ENCODE measurements at places on chromosomes 3 and 15. TPM values are rescaled to one million over a fixed set of nuclear protein-coding genes. Genes with fewer than 3 reads are reported as not detected.

The SAMMSON gene
- total RNA-seq = not detected

The WDR72 gene
- total RNA-seq = not detected

The RTP3 gene
- total RNA-seq = not detected

The TRIM42 gene
- not detected for total RNA-seq

The TF gene
- 0.12 TPM for total RNA-seq

The EPHA6 gene
- total RNA-seq = 0.66 TPM

The EHHADH gene
- total RNA-seq = 3.2 TPM

DNA sequence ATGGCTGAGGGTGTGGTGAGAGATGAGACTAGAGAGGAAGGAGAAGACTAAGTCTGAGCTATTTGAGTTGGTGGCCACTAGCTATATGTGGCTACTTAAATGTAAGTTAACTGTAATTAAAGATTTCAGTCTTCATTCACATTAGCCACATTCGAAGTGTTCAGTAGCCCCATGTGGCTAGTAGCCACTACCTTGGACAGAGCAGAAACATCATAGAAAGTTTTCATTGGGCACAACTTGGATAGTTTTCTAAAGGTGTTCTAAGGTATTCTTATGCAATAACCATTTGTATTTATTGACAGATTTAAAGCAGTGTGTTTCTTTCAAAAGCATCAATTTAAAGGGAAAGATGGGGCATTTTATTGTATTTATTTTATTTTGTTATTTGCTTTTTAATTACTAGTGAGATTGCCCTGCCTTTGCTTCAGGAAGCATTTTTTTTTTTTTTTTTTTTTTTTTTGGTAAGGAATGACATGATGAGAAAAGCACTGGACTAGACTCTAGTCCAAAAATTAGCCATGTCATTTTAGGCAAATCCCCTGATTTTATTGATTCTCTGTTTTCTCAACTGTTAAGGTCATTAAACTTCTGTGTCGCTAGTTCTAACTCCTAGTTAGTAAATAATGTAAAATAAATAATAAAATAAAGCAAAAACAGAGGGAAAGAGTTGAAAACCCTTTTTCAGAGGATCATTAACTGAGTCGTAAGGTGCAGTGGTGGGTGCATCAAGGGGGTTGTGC, 153.0 kb upstream of the ROBO2 start:
- H3K36me3 ChIP-seq = no peaks in the 10 kb centered on the region
- H3K4me3 ChIP-seq = no peak overlapping the region
- DNase-seq = no peak
- no peaks in the 10 kb centered on the region for H3K4me1 ChIP-seq
- H3K27me3 ChIP-seq = peaks cover 65% of the 10 kb centered on the region
- H3K27ac ChIP-seq = no peak overlapping the region

- H3K4me3 ChIP-seq = no peak overlapping the region
- peaks cover 6% of the 10 kb centered on the region for H3K4me1 ChIP-seq
- peak overlapping the region; percentile 70 for H3K27ac ChIP-seq
- H3K27me3 ChIP-seq = no peaks in the 10 kb centered on the region
Measured at GRCh38 chr3:100386437-100387074, 14.3 kb downstream of the TOMM70 start.

DNA sequence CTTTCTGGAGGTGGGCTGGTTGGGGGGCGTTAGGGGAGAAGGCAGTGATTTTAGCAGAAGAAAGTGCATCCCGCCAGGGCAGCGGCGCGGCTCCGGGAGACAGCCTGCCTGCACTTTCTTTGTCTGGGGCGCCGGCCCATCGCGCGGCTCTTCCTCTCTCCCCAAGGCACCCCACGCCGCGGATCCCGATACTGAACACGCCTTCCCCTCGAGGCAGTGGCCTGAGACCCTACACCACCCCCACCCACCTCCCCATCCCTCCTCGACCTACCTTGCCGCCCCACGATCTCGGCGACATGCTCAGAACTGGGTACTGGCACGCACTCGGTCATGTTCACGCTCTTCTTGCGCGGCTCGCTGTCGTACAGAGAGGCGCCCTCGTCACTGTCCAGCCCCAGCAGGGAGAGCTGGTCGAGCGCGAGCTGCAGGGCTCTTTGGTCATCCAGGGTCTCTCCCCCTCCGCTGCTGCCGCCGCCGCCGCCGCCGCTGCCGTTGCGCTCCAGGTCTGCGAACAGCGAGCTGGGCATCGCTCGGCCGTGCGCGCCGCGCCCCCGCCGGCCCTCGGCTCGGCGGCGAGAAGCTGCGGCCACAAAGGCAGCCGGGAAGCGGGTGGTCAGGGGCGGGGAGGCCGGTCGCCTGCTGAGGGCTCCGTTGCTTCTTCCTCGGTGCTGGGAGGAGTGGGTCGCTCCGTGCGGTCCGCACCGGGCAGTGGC, 483 bp downstream of the MEX3B start:
- peak; percentile 35 for DNase-seq
- H3K27ac ChIP-seq = no peak overlapping the region
- H3K27me3 ChIP-seq = peaks cover 18% of the 10 kb centered on the region
- no peaks in the 10 kb centered on the region for H3K4me1 ChIP-seq
- no peaks in the 10 kb centered on the region for H3K36me3 ChIP-seq
- peak overlapping the region; percentile 91 for H3K4me3 ChIP-seq

DNA sequence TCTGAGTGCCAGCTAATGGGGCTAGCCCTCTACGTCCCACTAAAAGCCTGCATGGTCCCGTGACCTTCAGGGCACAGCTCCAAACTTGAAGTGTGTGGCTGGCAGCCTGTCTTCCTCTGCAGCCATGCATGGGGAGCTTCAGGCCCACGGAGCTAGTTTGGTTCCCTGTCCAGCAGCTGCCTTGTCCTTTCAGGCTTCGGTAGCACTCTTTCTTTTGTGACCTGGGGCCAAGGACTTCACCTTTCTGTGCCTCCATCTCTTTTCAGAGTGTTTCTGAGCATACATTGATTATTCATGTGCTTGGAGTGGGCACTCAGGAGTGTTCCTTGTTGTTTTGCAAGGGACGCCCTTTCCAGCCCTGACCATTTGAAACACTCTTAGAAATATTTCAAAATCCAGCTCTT, 155.2 kb downstream of the DNAJB8 start:
- no peak overlapping the region for H3K27ac ChIP-seq
- DNase-seq = no peak

DNA sequence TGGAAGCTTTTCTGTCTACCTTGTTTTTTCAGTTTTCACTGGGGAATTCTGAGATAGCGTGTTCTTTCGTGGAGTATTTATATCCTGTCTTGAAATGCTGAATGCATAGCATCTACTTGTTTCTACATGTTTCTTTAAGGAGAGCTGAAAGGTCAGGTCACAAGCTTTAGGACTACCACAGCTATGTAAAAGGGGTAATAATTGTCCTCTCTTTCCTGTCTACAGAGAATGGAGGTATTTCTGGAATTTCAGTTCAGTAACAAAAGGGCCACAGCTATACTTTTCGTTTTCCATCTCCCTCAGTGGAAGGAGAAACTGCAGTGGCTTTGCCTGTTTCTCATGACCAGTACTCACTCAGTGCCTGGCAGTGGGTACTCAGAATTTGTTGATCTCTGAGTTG, 4.7 kb downstream of the INAFM2 start:
- peaks cover 41% of the 10 kb centered on the region for H3K4me1 ChIP-seq
- H3K4me3 ChIP-seq = no peak overlapping the region
- DNase-seq = no peak
- no peak overlapping the region for H3K27ac ChIP-seq
- peaks cover 19% of the 10 kb centered on the region for H3K36me3 ChIP-seq
- no peaks in the 10 kb centered on the region for H3K27me3 ChIP-seq

- peaks cover 83% of the 10 kb centered on the region for H3K27me3 ChIP-seq
- no peaks in the 10 kb centered on the region for H3K36me3 ChIP-seq
- H3K27ac ChIP-seq = no peak overlapping the region
- H3K4me1 ChIP-seq = no peaks in the 10 kb centered on the region
- H3K4me3 ChIP-seq = no peak overlapping the region
Measured at GRCh38 chr3:62368705-62369475, 4.5 kb downstream of the FEZF2 start.

DNA sequence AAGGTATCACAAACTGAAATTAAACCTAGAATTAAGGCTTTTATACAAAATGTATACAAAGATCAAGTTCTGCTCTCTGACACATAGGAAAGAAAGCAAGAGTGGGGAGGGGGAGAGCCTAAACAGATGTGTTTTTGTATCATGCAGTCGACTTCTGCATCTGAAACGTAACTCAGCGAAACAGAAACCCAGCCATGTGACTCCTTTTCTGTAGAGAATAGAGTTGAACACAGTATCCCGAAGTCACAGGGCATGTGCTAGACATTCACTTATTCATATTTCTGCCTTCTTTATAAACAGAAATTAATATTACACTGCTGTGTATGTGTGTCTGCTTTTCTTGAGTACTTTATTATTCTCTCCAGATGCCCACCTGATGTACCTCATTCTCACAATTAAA, 121.0 kb downstream of the PDZRN3 start:
- no peak overlapping the region for H3K27ac ChIP-seq
- DNase-seq = no peak
- H3K4me1 ChIP-seq = no peaks in the 10 kb centered on the region

- H3K4me1 ChIP-seq = peaks cover 30% of the 10 kb centered on the region
- DNase-seq = peak; percentile 35
- peak overlapping the region; percentile 63 for H3K27ac ChIP-seq
- H3K36me3 ChIP-seq = no peaks in the 10 kb centered on the region
- no peak overlapping the region for H3K4me3 ChIP-seq
- no peaks in the 10 kb centered on the region for H3K27me3 ChIP-seq
Measured at GRCh38 chr15:67917037-67917436, 77.2 kb upstream of the RNU6-1 start.

GRCh38 chr3:8143186-8143585, 358.4 kb upstream of the LMCD1 start:
- no peak overlapping the region for H3K4me3 ChIP-seq
- DNase-seq = no peak
- no peaks in the 10 kb centered on the region for H3K27me3 ChIP-seq
- no peak overlapping the region for H3K27ac ChIP-seq
- H3K4me1 ChIP-seq = peaks cover 15% of the 10 kb centered on the region

DNA sequence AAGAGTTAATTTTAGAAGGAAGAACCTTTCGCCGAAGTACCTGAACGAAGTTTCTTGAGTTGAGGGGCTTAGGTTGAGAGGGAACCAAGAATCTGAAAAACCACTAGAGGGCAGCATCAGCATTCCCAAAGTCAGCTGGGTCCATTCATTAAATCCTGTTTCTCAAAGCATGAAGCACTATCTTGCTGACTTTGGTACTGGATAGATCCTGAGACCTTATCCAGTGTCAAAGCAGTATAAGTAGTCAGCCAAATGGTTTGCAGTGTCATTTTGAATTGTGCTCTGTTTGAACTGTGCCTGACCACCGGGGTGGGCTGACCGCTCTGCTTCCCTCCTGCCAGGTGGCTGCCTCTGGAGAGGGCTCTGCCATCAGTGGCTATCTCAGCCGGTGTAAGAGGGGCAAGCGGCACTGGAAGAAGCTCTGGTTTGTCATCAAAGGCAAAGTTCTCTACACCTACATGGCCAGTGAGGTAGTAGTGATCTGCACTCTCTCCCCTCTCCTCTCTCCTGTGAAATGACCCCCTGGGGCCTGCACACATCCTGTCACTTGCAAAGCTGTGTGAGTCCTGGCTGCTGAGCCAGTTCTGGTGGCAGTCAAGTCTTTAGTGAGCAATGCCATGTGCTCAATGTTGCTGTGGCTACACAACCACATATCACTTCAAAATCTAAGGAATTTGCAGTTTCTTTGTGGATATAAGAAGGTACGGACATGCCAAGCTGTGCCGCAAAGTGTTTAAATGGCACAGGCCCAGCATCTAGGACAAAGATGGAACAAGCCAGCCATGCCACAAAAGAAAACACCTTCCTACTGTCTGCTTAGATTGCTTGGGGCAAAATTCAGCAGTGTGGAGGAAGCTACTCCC, 21.4 kb upstream of the NR2C2 start:
- H3K27ac ChIP-seq = no peak overlapping the region
- DNase-seq = peak; percentile 70
- no peaks in the 10 kb centered on the region for H3K4me1 ChIP-seq
- no peaks in the 10 kb centered on the region for H3K36me3 ChIP-seq
- no peaks in the 10 kb centered on the region for H3K27me3 ChIP-seq

GRCh38 chr3:150169330-150169940, 198.7 kb upstream of the PFN2 start:
- H3K4me1 ChIP-seq = no peaks in the 10 kb centered on the region
- no peak overlapping the region for H3K27ac ChIP-seq
- H3K4me3 ChIP-seq = no peak overlapping the region
- no peaks in the 10 kb centered on the region for H3K27me3 ChIP-seq
- no peak for DNase-seq

DNA sequence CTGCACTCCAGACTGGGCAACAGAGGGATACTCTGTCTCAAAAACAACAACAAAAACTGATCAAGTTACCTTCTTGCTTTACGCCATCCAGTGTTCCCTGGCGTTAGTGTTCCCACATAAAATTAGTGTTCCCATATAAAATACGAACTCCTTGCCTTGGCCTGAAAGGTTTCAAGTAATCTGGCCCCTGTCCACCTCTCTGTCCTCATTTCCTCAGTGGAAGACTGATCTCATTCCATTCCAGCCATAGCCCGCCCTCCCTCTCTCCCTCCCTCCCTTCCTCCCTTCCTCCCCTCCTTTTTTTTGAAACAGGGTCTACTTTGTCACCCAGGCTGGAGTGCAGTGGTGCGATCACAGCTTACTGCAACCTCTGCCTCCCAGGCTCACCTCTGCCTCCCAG, 2.8 kb upstream of the CAND2 start:
- no peaks in the 10 kb centered on the region for H3K36me3 ChIP-seq
- no peaks in the 10 kb centered on the region for H3K4me1 ChIP-seq
- H3K27me3 ChIP-seq = no peaks in the 10 kb centered on the region

DNA sequence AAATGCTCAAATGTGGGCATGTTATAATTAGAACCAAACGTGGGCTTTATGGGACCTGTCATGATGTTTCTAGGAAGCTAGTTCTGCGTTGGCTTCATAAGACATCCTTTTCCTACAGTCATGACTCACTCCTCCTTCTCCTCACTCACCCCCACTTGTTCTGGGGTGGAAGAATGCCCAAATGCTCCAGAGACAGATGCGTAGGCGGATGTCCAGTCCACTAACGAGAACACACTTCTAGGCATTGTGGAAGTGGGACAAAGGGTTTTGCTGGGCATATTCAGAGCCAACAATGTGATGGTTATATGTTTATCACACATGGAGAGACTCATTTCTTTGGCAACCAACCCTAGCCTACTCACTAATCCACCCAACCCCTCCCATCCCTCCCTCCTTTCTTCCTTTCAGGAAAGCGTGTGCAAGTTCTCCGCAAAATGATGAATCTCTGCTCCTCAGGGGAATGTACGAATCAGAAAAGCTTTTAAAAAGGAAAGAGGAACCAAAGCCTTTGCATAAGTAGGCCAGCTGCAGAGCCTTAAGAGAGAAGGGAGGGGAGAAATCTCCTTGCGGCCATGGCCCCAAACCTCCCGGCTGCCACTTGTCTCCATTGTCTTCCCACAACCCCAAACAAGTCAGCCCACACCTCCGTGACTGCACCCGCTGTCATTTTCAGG, 123.0 kb upstream of the SPRED1 start:
- peak overlapping the region; percentile 76 for H3K27ac ChIP-seq
- no peaks in the 10 kb centered on the region for H3K36me3 ChIP-seq
- peak overlapping the region; percentile 70 for H3K4me3 ChIP-seq
- DNase-seq = peak; percentile 99
- peaks cover 29% of the 10 kb centered on the region for H3K4me1 ChIP-seq

All from MCF 10A (cell line).